Retina (tissue), 1 donor: ENCODE measurements at places on chromosomes 12 and 14.

DNA sequence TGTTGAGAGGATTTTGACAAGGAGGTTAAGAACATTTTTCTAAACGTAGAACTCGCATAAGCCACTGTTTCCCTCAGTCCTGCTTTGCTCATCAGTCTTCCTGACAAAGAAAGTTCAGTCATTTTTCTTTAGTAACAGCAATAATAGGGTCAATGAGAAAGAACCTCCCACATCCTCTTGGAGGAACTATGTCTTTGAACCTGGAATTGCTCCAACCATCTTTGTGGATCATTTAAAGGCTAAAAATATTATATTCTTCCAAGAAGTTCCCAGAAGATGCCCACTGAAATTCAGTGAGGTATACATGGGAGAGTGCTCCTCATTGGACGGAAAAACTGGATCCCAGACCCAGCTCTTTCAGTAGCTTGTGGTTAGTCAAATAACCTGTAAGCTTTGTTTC, 282.8 kb upstream of the FAR2 start:
- DNase-seq = no peak

- DNase-seq = peak; percentile 85
These were observed 53.8 kb upstream of the CCDC175 start for GRCh38 chr14:59630288-59630963.

DNA sequence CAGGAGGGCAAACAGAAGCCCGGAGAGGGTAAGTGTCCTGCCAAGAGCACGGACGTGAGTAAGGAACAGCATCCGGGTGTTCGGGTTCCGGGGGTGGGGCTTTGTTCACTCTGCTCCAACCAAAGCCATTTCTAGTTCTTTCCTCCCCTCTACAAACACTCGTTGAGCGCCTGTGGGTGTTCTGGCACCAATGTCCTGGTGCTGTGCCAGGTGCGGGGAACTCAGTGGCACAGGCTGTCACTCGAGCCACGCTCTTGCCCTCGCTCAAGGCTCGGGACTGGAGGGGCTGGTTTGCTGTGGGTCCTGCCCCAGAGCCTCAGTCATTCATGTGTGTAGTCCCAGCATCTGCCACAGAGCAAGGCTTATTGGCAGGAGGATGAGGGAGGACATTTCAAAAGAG, 157.5 kb downstream of the CALM1 start:
- DNase-seq = no peak

- no peak for DNase-seq
These were observed 42.4 kb downstream of the ERH start for GRCh38 chr14:69355607-69356281.

DNA sequence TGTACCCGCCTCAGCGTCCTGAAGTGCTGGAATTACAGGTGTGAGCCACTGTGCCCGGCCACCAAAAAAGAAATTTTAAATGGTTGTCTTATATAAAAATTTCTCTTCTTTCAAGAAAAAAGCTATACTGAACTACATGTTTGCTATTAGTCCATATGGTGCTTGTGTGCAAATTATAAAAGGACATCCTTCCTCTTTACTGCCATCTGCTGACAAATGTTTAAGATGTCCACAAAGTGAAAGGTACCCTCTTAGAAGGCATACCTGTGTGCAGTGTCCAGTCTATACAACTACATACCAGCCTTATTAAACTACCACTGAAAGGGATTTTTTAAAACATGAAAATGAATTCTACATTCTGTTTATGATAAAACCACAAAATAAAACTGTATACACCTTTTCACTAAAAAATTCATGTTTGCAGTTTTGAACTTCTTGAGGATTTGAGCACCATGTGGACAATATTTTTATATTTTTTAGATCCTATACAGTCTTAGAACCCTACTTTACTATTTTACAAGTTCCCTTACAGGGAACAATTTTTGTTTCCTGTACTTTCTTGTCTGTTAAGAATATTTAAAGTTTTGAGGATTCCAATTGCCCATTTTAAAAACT, 32.8 kb upstream of the TOMM20L start:
- no peak for DNase-seq

GRCh38 chr12:72228424-72228823, 43.7 kb upstream of the TRHDE start:
- no peak for DNase-seq

DNA sequence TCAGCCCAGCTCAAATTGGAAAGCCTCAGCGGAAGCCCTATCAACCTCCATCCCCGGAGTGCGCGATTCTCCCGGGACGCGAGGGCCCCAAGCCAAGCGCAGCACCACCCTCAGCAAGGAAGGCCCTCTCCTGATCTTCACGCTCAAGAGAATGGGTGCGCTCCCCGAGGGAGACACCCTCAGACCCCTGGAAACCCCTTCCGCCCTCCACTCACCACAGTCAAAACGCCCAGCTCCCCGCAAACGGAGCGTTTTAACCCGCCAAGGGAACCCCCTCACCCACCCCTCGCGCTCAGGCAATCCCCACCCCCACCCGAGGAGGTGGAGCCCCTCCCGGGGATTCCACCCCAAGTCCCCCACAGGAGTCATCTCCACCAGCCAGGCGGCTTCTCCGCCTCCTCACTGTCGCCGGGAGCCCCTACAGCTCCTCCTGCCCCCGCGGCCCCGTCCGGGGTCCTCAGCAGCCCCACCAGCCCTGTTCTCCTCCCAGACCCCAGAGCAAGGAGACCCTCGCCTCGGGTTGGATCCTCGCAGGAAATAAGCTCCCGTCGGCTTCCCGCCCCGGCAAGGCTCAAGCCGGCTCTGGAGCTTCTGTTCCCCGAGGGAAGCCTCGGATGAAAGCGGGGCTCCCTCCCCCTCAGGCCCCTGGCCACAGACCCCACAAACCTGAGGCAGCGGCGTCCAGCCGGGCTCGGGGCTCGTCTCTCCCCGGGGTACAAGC, 507 bp downstream of the BAZ2A start:
- peak; percentile 60 for DNase-seq

DNA sequence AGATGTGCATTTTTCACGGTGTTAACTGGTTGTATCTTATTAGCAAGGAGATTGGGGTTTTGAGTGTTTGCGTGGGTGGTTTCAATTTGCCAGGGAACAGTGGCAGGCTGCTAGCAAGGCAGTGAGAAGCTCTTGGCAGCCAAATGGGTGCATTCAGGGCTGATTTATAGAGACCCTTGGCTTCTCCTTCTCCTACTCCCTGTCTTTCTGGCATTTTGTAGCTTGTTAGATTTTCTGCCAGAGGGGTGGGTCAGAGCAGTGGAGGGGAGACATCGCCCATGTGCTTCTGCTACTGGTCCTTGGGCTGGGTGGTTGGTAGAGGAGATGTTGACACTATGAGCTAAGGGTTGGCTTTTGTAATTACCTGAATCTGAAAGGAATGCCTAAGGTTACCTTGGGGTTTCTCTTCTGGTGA, 9.6 kb downstream of the CALM1 start:
- DNase-seq = no peak

GRCh38 chr14:21070610-21071224, 613 bp downstream of the ARHGEF40 start:
- DNase-seq = peak; percentile 86

DNA sequence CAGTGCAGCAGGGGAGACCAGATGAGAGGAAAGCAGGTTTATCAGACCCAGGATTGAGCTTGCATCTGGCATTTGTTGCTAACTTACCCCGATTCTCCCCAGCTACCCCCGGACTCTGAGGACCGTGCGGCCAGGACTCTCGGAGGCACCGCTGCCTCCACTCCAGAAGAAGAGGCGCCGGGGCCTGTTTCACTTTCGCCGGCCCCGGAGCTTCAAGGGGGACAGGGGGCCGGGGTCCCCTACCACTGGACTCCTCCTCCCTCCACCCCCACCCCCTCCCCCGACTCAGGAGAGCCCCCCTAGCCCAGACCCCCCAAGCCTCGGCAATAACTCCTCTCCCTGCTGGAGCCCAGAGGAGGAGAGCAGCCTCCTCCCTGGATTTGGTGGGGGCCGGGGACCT, 6.5 kb upstream of the CPNE6 start:
- DNase-seq = no peak

DNA sequence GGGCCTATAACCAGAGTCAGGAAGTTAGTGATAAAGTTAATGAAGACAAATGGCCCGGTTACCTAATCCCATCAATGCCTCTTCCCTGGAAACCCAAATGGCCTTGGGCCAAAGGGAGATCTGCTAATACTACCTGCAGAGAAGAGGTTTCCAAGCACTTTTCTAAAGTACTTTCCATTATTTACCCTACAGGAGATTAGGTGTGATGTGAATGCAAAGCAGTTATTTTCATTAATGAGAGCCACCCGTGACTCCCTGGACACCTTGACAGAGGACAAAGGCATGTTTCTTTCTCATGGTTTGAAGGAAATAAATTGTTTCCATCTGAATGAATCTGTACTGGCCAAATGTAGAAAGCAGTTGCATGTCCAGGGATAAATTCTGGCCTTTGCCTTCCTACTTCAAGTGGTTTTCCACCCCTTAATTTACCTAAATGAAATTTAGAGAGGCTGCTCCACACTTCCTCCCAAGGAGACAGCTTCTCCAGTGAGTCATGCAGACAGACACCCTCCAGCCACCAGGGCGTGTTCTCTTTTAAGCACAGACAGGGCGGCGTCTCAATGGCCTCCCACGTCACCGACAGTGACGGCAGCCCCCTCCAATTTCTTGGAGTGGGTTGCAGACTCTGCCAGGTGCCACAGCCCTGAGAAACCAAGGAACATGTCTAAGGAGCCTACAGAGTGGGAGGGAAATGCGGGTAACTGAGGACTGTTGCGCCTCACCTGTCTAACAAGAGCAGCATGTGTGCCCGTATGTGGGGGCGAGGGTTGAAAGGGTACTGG, 43.9 kb upstream of the GNPNAT1 start:
- no peak for DNase-seq

- no peak for DNase-seq
These were observed 19.2 kb downstream of the PLEK2 start for GRCh38 chr14:67392800-67393199.

DNA sequence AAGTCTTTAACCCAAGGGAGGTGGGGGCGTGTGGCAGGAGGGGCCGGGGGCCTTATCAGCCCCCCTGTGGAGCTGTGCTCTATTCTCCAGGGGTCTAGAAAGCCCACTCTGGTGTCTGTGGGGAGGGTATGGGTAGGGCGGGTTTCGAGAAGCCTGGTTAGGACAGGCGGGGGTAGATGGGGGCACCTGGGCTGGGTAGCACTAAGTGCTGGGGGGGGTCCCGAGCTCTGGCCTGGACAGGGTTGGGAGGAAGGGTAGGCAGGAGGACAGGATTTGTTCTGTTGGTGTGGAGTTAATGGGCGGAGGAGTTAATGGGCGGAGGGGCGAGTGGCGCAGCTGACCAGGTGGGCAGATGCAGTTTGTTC, 2.0 kb downstream of the PACS2 start:
- DNase-seq = no peak

DNA sequence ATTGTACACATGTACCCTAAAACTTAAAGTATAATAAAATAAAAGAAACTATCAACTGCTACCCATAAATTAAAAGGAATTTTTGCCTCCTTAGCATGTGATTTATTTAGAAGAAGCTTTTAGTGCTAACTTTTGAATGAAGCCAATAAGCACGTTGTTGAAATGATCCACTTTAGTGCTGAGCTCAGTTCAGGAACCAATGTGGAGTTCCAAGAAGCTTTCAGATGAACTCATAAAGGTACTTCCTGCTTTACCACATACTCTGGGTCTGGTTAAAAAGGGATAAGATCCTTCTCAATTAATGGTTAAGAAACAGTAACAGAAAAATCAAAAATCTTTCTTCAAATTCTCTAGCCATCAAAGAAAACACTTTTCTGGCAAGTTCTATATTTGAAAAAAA, 39.4 kb downstream of the TMTC1 start:
- DNase-seq = no peak

- no peak for DNase-seq
These were observed 14.1 kb upstream of the TMEM119 start for GRCh38 chr12:108611884-108612415.
